ENCODE measurements at places on chromosomes 5 and 9.

DNA sequence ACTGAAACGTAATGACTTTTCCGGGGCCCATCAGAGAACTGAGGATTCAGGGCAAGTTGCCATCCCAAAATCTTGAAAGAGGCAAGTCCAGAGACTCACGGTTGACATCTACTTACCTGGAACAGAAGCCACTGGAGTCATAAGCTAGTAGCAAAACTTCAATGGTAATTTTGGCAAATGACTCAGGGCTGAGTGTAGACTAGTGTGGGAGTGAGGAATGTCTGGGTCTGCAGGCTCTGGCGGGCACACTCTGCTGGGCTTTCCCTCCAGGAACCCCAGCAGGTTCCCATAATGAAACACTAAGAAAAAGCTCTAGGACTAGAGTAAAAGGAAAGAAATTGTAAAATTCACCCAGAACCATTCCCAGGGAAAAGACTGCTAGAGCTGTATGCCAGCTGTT, 122.9 kb upstream of the NFIL3 start:
- no peak for DNase-seq

DNA sequence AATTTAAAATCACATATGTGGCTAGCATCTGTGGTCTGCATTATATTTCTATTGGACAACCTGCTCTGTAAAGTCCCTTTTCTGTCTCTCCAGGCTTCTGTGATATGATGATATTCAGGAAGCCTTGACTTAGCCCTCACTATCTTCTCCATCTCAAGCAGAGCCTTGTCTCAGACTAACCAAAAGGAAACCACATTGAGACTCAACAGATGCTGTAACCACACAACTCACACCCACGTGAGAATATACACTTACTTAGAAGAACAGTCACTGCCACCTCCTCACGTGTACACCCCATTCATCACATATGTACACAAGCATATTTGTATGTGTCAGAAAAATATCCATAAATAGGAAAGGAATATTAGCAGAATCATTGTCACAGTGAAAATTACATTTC, 33.6 kb downstream of the HTR4 start:
- no peak for DNase-seq

- peak; percentile 51 for DNase-seq
Measured at GRCh38 chr5:177403102-177403791, 2.8 kb upstream of the PFN3 start.

DNA sequence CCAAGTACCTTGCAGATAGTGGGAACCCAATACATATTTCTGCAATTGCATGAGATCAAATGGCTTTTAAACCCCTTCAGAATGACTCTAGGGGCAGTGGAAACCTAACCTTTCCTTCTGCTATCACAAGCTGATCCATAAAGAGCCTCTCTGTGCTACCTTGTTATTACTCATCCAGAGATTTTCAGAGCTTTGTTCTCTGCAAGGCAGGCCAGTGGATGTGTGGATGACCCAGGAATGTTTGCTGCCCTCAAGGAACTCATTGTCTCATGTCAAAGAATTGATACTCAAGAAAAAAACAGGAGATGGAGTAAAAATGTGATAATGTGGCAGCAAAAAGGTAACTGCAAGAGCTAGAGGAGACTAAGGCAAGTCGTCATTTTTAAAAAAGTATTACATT, 164.1 kb downstream of the HMHB1 start:
- no peak for DNase-seq

- DNase-seq = no peak
Measured at GRCh38 chr5:179130101-179130681, 70.0 kb downstream of the ZNF354C start.
